ENCODE measurements at places on chromosomes 3 and 15.

- DNase-seq, result no peak
Measured at GRCh38 chr3:71376911-71377310, 206.6 kb downstream of the FOXP1 start.

DNA sequence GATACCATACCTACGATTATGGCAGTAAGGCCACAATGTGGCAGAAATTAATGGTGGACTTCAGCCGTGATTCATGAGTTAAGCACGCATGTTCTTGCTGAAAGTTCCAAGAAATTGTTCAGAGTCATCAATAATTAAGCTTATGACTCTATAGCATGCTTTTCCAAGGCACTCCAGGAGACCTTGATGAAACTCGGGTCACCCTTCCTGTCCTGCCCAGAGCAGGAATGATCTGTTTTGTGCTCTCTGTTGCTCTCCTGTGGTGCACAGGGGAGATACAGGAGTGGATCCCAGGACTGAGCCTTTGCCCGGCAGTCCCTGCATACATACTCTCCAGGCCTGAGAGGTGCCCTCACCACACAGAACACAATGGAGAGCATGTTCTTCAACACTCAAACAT is 141.6 kb upstream of the SLC2A2 start:
- DNase-seq, result no peak

GRCh38 chr3:195221876-195222617 is 48.9 kb downstream of the XXYLT1 start:
- DNase-seq, result no peak

GRCh38 chr3:65144791-65145351 is 457.1 kb upstream of the ADAMTS9 start:
- DNase-seq, result no peak

- no peak for DNase-seq
Measured at GRCh38 chr3:146223401-146224373, 27.2 kb downstream of the PLSCR4 start.

DNA sequence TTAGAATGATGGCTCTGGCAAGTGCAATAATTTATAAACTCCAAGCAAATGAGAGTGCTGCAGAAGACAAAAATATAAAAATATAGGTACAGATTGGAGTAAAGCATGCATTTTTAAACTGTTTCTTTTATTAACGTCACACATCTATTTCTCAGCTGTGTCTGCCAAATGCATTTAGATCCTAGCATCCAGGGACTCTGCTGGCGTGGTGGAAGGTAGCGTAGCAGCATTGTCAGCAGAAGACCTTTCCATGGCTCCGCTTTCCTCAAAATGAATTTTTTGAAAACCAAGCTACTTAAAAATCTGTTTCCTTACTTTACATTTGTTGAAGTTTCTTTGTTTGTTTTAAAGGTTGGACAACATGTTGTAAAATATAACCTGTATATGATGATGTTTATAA is 16.3 kb upstream of the ATP10A start:
- no peak for DNase-seq

GRCh38 chr3:178198329-178198728 is 337.9 kb upstream of the KCNMB2 start:
- no peak for DNase-seq

DNA sequence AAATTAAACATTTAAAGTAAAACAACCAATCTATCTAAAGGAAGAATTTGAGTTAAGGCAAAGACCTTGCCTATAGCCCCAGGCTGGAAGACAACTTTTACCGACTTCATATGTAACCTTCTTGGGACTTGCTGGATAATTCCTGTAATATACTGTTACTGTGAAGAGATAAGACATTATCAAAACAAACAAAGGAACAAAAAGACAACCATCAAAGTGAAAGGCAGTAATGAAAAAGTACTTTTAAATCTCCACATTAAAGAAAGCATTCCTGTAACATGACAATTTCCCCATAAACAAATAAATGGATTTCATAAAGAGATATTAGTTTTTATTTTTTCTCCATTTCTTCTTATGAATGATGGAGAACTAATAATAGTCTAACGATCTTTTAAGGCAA is 2.4 kb downstream of the CMTM6 start:
- no peak for DNase-seq

DNA sequence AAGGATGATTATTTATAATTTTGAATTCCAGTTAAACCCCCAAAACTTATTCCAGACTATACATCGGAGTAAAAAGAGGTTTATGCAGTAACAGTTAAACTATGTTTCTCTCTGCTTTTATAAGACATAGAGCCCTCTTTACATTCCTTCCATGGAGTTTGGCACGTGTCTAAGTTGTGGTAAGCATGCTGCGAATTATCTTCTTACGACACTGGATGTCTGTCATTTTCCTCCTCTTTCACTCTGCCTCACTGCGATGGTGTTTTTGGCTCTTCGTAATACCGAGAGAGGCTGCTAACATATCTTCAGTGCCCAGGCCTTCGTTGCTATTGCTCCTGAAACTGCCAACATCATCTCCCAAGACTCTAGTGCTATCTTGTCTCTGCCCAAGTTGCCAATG is 83.9 kb upstream of the TGFBR2 start:
- no peak for DNase-seq

DNA sequence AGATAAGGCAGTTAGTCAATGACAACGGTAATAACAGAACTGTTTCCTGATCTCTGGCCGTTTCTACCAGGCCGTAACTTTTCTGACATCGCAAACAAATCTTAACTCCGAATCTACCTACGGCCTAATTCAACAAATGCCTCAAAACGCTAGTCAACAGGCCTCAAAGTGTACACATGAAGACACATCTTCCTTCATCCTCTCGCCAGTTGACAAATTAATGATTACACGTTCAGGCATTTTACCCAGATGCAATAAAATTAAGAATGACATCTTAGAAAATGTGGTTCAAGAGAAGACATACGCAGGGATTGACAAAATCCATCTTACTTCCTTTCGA is 1.5 kb downstream of the SFMBT1 start:
- no peak for DNase-seq

- peak; percentile 27 for DNase-seq
Measured at GRCh38 chr15:29141308-29142128, 128.1 kb downstream of the NSMCE3 start.

- no peak for DNase-seq
Measured at GRCh38 chr3:87437765-87438164, 161.4 kb upstream of the POU1F1 start.

- DNase-seq, result no peak
Measured at GRCh38 chr15:40904552-40905201, 10.4 kb downstream of the VPS18 start.

Measured in Right ventricle myocardium superior (tissue), 1 donor.